ENCODE measurements at places on chromosomes 3 and 15. TPM values are rescaled to one million over a fixed set of nuclear protein-coding genes. Genes with fewer than 3 reads are reported as not detected.

The SEMA6D gene
- polyA plus RNA-seq, result 40.8 TPM

The PDE12 gene
- 10.7 TPM for polyA plus RNA-seq

The CMTM6 gene
- polyA plus RNA-seq, result 72.2 TPM

The LAMB2 gene
- 424 TPM for polyA plus RNA-seq

The TIPARP gene
- polyA plus RNA-seq, result 31.7 TPM

The ASB14 gene
- polyA plus RNA-seq, result 1.7 TPM

The DOCK3 gene
- polyA plus RNA-seq, result 1.6 TPM

The TRMT10C gene
- polyA plus RNA-seq, result 25.0 TPM

All from right lung (tissue), 10 donors.